ENCODE measurements at places on chromosomes 6 and 20. TPM values are rescaled to one million over a fixed set of nuclear protein-coding genes. Genes with fewer than 3 reads are reported as not detected.

FOXF2 gene
- not detected for total RNA-seq

SAMD5 gene
- total RNA-seq, result not detected

SUMO4 gene
- 18.7 TPM for total RNA-seq

MICB gene
- 58.5 TPM for total RNA-seq

SEC23B gene
- total RNA-seq, result 116 TPM

DLK2 gene
- total RNA-seq, result 0.39 TPM

CLIC5 gene
- 4.3 TPM for total RNA-seq

FAM135A gene
- 10.8 TPM for total RNA-seq

PROKR2 gene
- total RNA-seq, result not detected

GPX5 gene
- total RNA-seq, result not detected

ANKRD66 gene
- not detected for total RNA-seq

PRR3 gene
- 22.1 TPM for total RNA-seq

ID4 gene
- total RNA-seq, result not detected

HCRTR2 gene
- not detected for total RNA-seq

TNFRSF6B gene
- not detected for total RNA-seq

NFKBIL1 gene
- total RNA-seq, result 14.5 TPM

NEDD9 gene
- total RNA-seq, result 64.0 TPM

RHAG gene
- total RNA-seq, result not detected

ARFGAP1 gene
- total RNA-seq, result 93.8 TPM

FAM50B gene
- total RNA-seq, result 9.5 TPM

TMC2 gene
- not detected for total RNA-seq

LY6G6D gene
- not detected for total RNA-seq

PRDM13 gene
- not detected for total RNA-seq

BMP2 gene
- total RNA-seq, result not detected

SLC26A8 gene
- not detected for total RNA-seq

HSD17B8 gene
- 6.9 TPM for total RNA-seq

SPATS1 gene
- not detected for total RNA-seq

SLC17A1 gene
- total RNA-seq, result 0.15 TPM

SLC22A7 gene
- total RNA-seq, result not detected

CGA gene
- total RNA-seq, result not detected

TP53TG5 gene
- total RNA-seq, result not detected

SEMG1 gene
- total RNA-seq, result not detected

DEFB126 gene
- not detected for total RNA-seq

BCAS1 gene
- not detected for total RNA-seq
